ENCODE measurements at places on chromosomes 13 and 19.

DNA sequence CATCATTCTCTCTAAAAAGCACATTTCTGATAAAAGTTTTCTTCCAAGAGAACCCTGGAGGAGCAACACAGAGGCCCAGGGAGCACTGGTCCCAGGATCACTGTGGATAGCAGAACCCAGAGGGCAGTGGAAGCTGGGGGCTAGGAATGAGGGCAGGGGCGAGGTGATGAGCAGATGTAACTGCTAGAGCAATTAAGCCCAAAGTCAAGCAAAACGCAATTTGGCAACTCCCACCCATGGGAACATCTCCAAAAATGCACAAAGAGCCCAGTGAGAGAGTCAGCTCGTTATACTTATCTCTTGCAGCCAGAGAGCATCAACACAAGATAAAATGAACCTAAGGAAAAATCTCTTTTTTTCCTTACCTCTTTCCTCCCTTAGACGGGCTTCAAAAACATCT lies 284.2 kb downstream of the TBC1D4 start:
- DNase-seq: no peak

DNA sequence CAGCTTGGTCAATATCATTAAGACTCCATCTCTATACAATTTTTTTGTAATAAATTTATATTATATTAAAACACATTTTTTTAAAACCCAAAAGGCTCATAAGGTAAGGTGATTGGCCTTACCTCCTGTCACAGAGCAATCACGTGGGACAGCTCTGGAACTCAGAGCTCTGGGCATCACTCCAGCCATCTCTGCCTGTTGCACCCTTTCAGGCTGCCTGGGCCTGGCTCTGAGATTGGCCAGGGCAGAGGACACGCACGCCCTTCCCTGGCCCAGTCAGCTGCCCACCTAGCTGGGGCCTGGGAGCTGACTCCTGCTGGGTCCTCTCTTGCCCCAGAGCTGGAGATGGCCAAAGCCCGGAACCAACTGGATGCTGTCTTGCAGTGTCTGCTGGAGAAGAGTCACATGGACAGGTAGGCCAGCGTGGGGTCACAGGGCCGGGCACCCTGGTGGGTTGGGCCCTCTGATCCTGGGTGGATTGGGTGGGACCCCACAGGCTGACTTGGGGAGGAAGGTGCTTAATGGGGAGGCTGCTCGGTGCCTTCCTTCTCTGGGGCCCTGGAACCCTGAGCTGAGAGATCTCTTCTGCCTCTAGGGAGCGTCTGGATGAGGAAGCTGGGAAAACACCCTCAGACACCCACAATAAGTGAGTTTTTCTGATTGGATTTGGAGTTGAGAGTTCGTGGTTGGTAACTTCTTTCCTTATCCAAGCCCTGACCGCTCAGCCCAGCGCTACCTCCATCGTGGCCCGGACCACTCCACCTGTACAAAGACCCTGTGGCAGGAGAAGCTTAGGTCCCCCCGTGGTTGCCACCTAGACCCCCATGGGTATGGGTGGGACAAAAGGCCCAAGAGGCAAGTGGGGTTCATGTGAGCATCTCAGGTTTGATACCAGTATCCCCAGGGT lies 3.7 kb downstream of the LIN37 start:
- DNase-seq: no peak

DNA sequence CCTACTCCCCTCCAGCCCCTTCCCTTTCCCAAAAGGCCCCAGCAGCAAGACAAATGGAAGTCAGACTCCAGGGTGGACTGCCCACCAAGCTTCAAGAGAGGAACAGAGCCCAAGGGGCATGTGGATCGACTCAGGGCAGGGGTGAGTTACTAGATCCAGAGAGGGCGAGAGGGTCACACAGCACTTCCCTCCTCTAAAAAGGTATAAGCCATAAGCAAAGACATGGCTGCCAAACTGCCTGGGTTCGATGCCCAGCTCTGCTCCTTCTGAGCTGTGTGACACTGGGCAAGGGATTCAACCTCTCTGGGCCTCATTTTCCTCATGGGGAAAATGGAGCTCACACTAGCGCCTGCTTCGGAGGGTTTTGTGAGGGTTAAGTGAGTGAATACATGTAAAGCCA lies 3.8 kb downstream of the PPP1R14A start:
- DNase-seq: no peak

GRCh38 chr19:4100647-4101495 lies 23.1 kb downstream of the MAP2K2 start:
- no peak for DNase-seq

- DNase-seq: no peak
Measured at GRCh38 chr13:108828086-108828815, 198.8 kb downstream of the MYO16 start.

- DNase-seq: no peak
Measured at GRCh38 chr19:31099515-31100205, 249.6 kb downstream of the TSHZ3 start.

- DNase-seq: no peak
Measured at GRCh38 chr19:49403404-49404187, 15.5 kb downstream of the KASH5 start.

GRCh38 chr19:13020002-13020414 lies 24.7 kb downstream of the NFIX start:
- DNase-seq: no peak

- DNase-seq: no peak
Measured at GRCh38 chr13:110923777-110924638, 9.1 kb upstream of the ANKRD10 start.

DNA sequence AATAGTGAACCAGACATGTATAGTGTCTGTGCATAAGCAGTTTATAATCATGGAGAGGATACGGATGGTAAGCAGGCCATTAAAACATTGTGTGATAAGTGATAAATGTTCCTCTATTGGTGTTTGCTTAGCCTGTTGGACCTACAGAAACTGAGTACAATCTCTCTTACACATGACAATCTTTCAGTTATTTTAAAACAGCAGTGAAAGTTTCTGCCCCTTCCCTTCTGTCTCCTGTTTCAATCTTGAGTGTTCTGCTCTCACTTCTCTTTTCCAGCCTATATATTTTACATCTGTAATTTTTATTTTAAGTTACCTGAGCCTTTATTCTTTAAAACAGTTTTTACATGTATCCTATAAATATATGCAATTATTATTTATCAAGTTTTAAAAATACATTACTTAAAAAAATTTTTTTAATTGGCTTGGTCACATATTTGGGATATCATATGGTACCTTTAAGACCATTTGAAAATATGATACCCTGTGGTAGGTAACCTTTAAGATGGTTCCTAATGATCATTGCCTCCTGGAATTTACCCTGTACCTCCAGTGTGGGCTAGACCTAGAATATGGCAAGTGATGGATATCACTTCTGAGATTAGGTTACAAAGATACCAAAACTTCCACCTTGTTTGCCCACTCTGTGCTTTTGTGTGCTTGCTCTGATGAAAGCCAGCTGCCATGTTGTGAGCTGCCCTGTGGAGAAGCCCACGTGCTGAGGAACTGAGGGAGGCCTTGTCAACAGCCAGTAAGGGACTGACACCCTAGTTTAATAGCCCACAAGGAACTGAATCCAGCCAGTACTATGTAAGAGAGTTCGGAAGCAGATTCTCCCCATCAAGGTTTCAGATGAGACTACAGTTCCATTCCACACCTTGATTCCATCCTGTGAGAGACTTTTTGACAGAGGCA lies 99.3 kb downstream of the DHRS12 start:
- DNase-seq: no peak

- no peak for DNase-seq
Measured at GRCh38 chr19:55346725-55347441, 7.2 kb downstream of the KMT5C start.

- no peak for DNase-seq
Measured at GRCh38 chr13:77692746-77693448, 4.6 kb upstream of the SLAIN1 start.

- peak; percentile 37 for DNase-seq
Measured at GRCh38 chr19:44552324-44552723, 22.8 kb upstream of the CEACAM20 start.

- peak; percentile 0 for DNase-seq
Measured at GRCh38 chr19:16764793-16765433, 45.3 kb downstream of the NWD1 start.

DNA sequence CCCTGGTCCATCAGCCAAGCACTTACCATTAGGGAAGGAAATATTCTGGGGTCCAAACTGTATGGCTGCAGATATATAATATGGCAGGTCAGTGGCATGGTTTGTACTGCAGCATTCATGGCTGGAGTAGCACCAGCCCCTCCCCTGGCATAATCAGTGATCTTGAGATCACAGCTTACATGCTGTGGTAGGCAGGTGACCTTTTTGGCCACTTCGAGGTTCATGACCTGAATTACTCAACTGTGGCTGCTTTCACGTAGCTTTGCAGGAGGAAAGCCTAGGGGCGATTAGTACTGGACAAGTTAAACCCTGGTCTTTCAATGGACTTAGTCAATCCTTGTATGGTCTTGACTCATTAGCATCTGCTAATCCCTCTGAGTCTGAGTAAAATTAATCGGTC lies 169.8 kb downstream of the SPRY2 start:
- DNase-seq: no peak

DNA sequence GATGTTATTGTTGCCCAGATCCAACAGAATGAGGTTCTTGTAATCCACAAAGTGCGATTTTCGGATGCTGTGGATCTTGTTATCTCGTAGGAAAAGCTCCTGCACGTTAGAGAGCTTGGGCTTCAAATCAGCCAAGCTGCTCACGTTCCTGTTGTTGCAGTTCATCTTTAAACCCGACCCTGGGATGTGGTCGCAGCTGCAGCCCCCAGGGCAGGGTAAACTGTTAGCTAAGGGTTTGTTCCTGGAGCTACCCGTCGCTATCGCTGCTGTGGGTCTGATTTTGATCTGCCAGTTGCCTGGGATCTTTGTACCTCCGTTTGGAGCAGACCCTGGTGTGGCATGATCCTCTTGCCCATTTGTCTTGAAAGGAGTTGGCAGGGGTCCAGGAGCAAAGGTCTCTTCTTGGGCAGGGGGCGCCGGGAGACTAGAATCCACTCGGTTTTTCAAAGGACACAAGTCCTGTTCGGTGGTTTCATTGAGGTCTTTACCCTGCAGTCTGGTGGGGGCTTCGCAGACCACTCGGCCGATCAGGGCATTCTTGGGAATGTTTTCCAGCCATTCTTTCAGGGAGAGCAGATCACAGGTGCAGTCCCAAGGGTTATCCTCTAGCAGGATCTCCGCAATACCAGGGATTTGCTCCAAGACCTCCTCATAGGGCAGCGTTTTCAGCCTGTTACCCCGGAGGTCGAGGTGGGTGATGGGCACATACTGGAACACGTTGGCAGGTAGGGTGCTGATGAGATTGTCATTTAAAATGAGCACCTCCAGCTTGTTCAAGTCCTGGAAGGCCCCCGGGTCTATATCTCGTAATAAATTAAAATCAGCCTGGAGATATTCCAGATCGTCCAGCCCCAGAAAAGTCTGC lies 1.8 kb downstream of the SLITRK1 start:
- no peak for DNase-seq

GRCh38 chr13:44040070-44040817 lies 160.5 kb downstream of the LACC1 start:
- DNase-seq: no peak

DNA sequence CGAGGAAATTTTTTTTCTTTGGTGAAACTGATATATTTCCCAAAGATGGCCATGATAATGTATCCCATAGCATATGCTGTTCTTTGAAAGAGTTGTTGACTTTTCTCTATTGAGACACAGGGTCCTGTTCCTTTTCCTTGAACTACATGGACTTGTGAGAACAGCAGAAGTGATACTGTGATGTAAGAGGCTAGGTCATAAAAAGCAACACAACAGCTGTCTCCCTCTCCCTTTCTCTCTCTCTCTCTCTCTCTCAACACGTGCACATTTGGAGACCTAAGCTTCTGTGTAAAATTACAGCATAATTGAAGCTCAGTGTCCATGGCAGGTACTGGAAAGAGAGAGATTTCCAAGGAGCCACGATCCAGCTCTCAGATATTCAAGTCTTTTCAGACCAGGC lies 1712.4 kb downstream of the EFNB2 start:
- DNase-seq: no peak

GRCh38 chr13:106568299-106569003 lies 514 bp upstream of the ARGLU1 start:
- no peak for DNase-seq

- peak; percentile 51 for DNase-seq
Measured at GRCh38 chr13:77176350-77176749, 149.4 kb upstream of the FBXL3 start.

GRCh38 chr19:10388957-10389356 lies 8.6 kb upstream of the TYK2 start:
- peak; percentile 69 for DNase-seq

DNA sequence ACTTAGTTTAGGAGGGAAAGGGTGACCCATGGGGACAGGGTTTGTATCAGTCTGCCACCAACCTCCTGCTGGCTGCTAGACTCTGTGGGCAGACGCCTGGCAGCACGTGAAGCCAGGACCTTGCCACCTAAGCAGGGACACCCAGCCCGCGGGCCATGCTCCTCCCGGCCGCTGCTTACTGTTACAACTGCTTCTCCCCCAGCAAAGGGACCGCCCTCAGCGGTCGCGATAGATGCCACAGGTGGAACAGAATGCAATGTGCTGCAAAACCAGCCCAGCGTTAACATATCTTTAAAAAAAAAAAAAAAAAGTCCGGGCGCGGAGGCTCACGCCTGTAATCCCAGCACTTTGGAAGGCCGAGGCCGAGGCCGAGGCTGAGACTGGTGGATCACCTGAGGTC lies 1.9 kb upstream of the RHPN2 start:
- DNase-seq: no peak

DNA sequence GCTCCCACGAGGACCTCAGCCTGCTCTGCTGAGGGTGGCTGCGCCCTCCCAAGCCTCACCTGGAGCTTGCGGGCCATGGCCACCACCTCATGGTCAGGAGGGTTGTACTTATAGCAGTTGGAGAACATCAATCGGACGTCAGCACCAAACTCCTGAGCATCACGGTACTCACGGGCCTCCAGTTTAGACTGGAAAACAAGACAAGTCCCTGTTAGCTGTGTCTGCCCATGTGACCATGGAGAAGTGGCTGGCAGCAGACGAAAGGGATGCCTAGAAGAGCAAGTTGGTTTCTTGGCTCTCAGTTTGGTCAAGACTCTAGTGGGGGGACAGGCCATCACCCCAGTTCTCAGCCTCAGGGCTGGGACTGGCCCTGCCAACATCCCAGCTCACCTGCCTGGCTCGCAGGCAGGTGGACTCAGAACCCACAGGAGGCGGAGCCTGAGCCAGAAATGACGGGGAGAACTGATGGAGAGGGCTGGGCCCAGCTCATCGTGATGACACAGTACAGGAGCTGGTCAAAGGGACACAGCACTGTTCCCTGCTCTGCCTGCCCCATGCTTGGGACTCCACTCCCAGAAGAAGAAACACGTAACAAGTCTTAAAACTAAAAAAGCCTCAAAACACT lies 31.2 kb upstream of the EPHX3 start:
- DNase-seq: no peak

All from HFFc6 (cell line).